Heart left ventricle (tissue), 16 donors: ENCODE measurements at places on chromosomes 12 and 14. TPM values are rescaled to one million over a fixed set of nuclear protein-coding genes. Genes with fewer than 3 reads are reported as not detected.

DNA sequence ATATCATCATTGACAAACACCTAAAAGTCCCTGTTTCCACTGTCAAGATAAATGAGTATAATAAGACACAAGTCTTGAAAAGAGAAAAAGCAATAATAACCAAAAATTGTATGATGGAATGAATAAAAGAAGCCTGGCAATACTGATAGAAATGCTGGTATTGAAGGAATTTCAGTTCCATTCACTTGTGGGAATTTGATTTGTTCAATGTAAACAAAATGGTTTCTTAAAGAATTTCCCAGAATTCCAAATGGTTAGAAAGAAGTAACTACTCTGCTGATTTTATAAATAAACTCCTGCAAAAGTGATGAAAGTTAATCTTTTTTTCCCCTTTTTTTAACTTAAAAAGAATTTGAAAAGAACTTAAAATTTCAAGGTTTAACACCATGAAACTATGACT lies 129.9 kb upstream of the PDZRN4 start:
- H3K27me3 ChIP-seq: no peaks in the 10 kb centered on the region
- peaks cover 3% of the 10 kb centered on the region for H3K4me1 ChIP-seq
- H3K4me3 ChIP-seq: no peak overlapping the region
- H3K27ac ChIP-seq: no peak overlapping the region

GRCh38 chr12:15651371-15651770 lies 137.8 kb downstream of the EPS8 start:
- DNase-seq: no peak
- no peaks in the 10 kb centered on the region for H3K4me1 ChIP-seq
- H3K36me3 ChIP-seq: peaks cover 64% of the 10 kb centered on the region
- H3K4me3 ChIP-seq: no peak overlapping the region

- no peak overlapping the region for H3K27ac ChIP-seq
- H3K4me1 ChIP-seq: no peaks in the 10 kb centered on the region
- DNase-seq: no peak
- H3K27me3 ChIP-seq: no peaks in the 10 kb centered on the region
Observed at GRCh38 chr12:9636851-9637206, 29.1 kb upstream of the KLRB1 start.

Gene LIN7A
- 7.5 TPM for polyA plus RNA-seq

Gene PMCH
- polyA plus RNA-seq: not detected
